ENCODE measurements at places on chromosomes 11 and 22.

GRCh38 chr22:47629791-47630655, 867.6 kb downstream of the TBC1D22A start:
- H3K4me1 ChIP-seq = no peaks in the 10 kb centered on the region
- H3K4me3 ChIP-seq = no peak overlapping the region
- no peak overlapping the region for H3K27ac ChIP-seq
- no peaks in the 10 kb centered on the region for H3K36me3 ChIP-seq

DNA sequence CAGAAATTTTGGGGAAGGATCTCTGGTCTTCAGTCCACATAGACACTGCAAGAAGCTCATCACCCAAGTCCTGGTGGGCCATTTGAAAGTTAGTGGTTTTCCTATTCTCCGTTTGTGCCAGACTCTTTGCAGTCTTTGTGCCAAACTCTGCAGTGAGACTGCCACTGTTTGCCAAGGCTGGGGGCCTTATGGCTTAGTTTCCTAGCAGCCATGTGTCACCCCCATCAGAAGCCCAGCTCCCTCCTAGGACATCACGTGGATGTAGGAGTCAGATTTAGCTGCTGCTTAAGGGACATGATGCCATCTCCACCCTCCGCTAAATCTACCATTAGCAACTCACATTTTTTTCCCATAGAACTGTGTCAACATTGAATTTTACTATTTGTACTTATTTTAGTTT, 220.0 kb downstream of the C11orf91 start:
- no peak overlapping the region for H3K27ac ChIP-seq
- no peaks in the 10 kb centered on the region for H3K27me3 ChIP-seq
- DNase-seq = no peak
- H3K36me3 ChIP-seq = no peaks in the 10 kb centered on the region

GRCh38 chr22:28900379-28900925, 17.1 kb downstream of the ZNRF3 start:
- no peaks in the 10 kb centered on the region for H3K36me3 ChIP-seq
- H3K27ac ChIP-seq = no peak overlapping the region
- H3K4me1 ChIP-seq = peaks cover 6% of the 10 kb centered on the region
- H3K4me3 ChIP-seq = no peak overlapping the region
- H3K27me3 ChIP-seq = no peaks in the 10 kb centered on the region

DNA sequence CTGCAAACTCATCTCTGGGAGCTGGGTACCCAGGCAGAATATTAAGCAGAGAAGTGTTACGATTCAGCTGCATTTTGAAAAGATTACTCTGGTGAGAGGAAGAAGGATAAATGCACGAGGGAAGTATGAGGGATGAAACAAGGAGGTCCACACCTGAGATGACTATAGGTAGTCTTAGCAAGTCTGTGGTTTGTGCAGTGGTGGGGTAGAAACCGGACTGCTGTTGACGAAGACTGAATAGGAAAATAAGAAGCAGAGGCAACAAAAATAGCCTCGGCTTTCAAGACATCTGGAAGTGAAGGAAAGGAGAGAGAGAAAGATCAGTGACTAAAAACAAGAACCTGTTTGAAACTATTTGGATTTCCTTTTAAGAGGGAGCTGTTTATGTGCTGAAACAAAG, 810.8 kb downstream of the OPCML start:
- peaks cover 6% of the 10 kb centered on the region for H3K4me1 ChIP-seq
- no peaks in the 10 kb centered on the region for H3K36me3 ChIP-seq
- H3K4me3 ChIP-seq = no peak overlapping the region
- no peak for DNase-seq
- H3K27me3 ChIP-seq = no peaks in the 10 kb centered on the region

DNA sequence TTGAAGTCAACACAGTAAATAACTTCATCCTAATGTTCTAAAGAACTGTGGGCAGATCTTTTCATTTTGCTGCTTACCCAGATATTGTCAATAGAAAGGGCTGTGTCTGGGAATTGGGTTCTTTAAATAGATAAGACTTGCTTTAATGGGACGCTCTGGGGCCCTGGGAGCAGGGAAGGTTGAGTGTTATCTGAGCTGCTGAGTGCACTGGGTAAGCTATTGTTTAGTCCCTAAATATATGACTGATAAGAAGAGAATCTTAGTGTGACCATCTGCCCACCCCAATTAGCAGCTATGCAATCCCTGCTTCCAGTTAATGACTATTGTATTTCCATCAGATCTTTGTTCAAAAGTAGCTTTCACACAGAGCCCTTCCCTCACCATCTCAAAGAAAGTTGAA, 44.4 kb downstream of the ARHGAP42 start:
- no peaks in the 10 kb centered on the region for H3K27me3 ChIP-seq
- no peak overlapping the region for H3K27ac ChIP-seq
- no peaks in the 10 kb centered on the region for H3K4me1 ChIP-seq
- no peak overlapping the region for H3K4me3 ChIP-seq

DNA sequence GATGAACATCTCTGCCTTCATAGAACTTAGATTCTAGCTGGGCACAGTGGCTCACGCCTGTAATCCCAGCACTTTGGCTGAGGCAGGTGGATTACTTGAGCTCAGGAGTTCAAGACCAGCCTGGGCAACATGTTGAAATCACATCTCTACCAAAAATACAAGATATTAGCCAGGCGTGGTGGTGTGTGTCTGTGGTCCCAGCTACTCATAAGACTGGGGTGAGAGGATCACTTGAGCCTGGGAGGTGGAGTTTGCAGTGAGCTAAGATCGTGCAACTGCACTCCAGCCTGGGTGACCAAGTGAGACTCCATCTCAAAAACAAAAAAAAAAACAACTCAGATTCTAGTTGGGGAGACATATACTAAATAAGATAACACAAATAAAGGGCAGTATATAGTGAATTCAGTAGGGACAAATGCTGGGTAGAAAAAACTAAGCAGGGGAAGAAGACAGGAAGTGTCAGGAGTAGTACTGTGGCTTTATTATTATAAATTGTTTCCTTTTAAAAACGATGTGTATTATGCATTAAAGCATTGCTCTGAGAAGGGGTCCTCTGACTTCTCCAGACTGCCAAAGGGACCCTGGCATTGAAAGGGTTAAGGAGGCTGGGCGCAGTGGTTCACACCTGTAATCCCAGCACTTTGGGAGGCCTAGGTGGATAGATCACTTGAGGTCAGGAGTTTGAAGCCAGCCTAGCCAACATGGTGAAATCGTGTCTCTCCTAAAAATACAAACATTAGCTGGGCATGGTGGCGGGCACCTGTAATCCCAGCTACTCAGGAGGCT, 46.7 kb downstream of the PACS1 start:
- peak overlapping the region; percentile 59 for H3K27ac ChIP-seq
- no peaks in the 10 kb centered on the region for H3K36me3 ChIP-seq
- H3K4me1 ChIP-seq = peaks cover 75% of the 10 kb centered on the region
- no peak for DNase-seq
- peak overlapping the region; percentile 36 for H3K4me3 ChIP-seq

DNA sequence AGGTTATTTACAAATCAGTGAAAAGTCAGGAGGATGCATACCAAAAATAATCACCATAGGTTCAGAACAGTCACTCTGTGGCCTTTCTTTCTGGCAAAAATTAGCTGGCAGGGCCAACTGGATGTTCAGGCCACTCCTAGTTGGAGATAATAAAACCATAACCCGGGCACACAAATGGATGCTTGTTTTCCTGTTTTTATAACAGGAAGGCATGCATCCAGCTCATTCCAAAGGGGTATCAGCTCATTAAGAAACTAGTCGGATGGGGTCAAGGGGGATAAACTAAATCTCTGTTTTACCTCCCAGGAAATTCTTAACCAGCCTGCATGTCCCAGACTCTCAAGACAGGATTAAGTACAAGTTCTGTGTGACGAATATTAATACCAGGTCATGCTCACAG, 81.0 kb downstream of the FBXO7 start:
- H3K4me1 ChIP-seq = no peaks in the 10 kb centered on the region
- no peak overlapping the region for H3K27ac ChIP-seq
- no peaks in the 10 kb centered on the region for H3K27me3 ChIP-seq
- H3K4me3 ChIP-seq = no peak overlapping the region
- H3K36me3 ChIP-seq = no peaks in the 10 kb centered on the region

DNA sequence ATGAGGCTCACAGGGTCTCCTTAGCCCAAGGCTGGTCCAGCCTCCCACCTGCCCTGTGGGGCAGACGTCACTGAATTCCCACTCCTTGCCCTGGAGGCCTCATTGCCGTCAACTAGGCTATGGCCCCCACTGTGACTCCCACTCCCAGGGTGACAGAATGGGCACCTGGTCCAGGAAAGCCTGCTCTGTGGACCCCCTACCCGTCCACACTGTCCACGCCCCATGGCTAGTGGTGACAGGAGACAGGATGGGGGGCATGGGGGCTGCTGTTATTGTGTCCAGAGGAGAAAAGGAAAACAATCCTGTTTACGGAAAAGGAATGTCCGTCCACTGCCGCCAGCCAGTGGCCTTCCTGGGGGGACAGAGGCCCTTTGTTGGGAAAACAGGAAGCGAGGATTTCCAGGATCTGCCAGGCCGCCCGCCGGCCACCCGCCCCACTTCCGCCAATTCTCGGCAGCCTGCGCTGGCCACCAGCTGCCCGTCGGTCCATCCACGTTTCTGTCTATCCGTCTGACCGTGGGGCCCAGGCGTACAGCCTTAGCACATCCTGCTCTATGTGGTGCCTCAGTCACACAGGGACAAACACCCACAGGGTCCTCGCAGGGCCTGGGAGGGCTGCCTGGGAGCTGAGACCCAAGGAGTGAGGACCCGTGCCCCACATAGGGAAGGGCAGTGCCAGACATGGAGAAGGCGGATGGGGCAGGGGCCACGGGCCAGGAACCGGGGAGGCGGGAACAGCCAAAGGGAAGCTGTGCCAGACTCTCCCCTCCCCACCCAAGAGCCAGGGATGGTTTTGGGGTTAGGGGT, 19.5 kb downstream of the CRELD2 start:
- H3K4me1 ChIP-seq = peaks cover 12% of the 10 kb centered on the region
- no peaks in the 10 kb centered on the region for H3K36me3 ChIP-seq
- no peaks in the 10 kb centered on the region for H3K27me3 ChIP-seq
- peak overlapping the region; percentile 99 for H3K27ac ChIP-seq

DNA sequence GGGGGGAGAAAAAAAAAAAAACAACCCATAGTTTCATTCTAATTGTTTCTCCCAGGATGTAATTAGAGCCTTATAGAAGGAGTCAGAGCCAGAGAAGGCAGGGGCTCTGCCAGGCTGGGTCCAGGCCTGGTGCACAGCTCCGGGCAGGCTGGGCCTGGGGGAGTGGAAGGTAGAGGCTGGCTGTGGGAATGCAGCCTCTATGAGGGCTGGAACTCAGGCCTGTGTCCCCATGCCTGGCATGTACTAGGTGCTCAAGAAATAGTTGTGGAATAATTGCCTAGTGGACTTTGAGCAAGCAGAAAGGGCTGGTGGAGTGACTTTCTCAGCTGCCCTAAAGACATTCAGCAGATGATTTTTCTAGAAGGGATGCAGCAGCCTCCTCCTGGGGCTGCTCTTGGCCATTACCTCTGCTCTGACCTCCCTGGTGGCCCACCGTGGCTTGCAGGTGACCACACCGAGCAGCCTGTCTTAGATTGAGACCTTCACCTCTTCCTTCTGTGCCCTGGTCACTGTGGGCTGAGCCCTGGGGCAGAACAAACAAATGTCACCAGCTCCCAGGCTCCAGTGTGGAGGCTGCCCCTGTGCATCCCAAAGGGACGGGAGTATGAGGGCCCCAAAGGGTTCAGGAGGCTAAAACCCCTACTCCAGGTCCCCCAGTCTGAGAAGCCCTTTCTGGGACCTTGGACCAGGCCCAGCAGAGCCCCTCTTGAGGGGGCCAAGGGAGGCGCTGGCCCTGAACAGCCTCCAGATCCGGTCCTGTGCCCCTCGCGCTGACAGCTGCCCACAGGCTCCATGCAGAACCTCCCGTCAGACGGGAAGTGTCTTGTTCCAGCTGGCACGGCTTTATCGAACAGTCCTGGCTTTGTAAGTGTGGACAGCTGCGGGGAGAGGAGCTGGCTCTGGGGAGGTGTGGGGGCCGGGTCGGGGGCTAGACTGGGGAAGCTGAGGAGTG, 18.8 kb downstream of the MYEOV start:
- no peaks in the 10 kb centered on the region for H3K36me3 ChIP-seq
- no peaks in the 10 kb centered on the region for H3K27me3 ChIP-seq
- no peak for DNase-seq
- no peak overlapping the region for H3K4me3 ChIP-seq
- H3K27ac ChIP-seq = no peak overlapping the region
- H3K4me1 ChIP-seq = peaks cover 23% of the 10 kb centered on the region

DNA sequence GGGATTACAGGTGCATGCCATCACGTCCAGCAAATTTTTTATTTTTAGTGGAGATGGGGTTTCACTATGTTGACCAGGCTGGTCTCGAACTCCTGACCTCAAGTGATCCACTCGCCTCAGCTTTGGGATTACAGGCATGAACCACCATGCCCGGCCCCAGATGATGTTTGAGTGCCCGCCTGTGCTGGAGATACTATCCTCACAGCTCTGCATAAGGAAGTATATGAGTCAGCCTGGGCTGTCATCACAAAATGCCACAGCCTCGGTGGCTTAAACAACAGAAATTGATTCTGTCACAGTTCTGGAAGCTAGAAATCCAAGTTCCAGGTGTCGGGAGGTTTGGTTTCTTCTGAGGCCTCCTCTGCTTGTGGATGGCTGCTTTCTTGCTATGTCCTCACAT, 119.3 kb downstream of the OSBP2 start:
- H3K4me3 ChIP-seq = no peak overlapping the region
- DNase-seq = no peak
- H3K27ac ChIP-seq = no peak overlapping the region
- H3K4me1 ChIP-seq = no peaks in the 10 kb centered on the region
- no peaks in the 10 kb centered on the region for H3K27me3 ChIP-seq
- H3K36me3 ChIP-seq = no peaks in the 10 kb centered on the region

- no peak for DNase-seq
- H3K36me3 ChIP-seq = no peaks in the 10 kb centered on the region
- H3K27me3 ChIP-seq = no peaks in the 10 kb centered on the region
These were observed at the start of gene BBOX1 for GRCh38 chr11:27040302-27041115. BBOX1 (plus strand) TSS chr11:27040815; CDS start chr11:27055431, 14,616 bp downstream.

DNA sequence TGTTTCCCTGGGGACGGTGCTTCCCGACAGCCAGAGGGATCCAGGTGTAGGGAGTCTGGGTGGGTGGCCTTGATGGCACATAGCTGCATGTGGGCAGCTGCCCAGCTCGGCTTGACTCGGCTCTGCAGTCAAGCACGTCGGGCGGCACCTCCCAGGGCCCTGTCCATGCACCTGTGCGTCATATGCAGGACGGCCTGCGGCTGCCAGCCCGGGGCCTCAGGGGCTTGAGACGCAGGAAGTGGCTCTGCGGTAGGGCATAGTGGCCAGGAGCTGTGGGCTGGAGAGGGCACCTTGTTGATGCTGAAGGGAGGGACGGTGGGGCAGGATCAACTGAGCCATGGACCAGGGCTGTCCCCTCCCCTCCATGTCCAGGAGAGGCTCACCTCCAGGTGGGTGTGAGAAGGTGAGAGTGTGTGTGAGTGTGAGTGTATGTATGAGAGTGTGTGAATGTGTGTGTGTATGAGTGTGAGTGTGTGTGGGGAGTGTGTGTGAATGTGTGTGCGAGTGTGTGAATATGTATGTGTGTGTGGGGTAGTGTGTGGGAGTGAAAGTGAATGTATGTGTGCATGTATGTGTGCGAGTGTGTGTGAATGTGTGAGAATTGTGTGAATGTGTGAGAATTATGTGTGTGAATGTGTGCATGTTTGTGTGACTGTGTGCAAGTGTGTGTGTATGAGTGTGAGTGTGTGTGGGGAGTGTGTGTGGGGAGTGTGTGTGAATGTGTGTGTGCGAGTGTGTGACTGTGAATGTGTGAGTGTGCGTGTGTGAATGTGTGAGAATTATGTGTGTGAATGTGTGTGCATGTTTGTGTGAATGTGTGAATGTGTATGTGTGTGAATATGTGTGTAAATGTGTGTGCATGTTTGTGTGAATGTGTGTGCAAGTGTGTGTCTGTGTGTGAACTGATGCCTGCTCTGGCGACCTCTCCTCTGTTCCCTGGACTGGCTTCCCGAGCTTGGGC, 5.7 kb upstream of the SUN2 start:
- no peak overlapping the region for H3K4me3 ChIP-seq
- DNase-seq = no peak
- no peaks in the 10 kb centered on the region for H3K27me3 ChIP-seq
- H3K36me3 ChIP-seq = no peaks in the 10 kb centered on the region

Data from naive thymus-derived CD4-positive, alpha-beta T cell (primary cell).